NCI-H510A (cell line): ENCODE measurements at places on chromosomes 16 and 17.

- no peak for DNase-seq
Measured at GRCh38 chr16:84596161-84596560, 21.7 kb downstream of the COTL1 start.

DNA sequence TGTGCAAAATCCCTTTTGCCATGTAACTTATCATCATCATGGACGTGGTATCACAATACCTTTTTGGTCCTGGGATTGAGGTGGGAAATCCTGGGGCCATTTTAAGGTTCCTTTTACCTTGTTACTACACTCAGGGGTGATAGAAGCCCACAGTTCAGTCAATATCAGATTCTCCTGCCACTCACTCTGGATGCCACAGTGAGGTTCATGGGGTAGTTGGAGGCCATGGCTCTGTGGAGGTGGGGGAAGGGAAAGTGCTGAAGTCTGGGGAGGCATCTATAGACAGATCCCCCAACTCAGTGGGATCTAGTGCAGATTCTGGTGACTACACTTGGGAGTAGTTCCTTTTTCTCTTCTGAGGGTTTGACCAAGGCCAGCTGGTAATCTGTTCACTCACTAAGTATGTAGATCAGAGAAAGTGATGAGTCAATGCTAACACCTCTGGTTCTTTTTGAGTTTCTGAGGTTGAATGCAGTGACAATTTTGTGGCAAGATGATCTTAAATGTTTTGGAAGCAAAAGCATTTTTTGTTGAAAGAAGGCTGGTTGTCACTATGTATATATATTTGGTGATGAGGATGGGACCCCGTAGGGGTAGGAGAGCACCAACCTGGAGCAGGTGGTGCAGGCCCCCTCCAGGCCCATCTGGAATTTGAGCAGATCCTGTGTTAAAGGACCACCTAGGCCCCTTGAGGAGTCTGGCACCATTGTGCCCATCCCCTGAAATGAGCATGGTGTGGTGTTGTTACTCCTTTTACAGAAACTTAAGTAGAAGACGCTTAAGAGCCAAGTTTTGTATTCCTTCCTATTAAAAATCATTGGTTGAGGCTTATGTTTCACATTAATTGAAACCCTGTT is 18.8 kb upstream of the IRF8 start:
- DNase-seq, result no peak

DNA sequence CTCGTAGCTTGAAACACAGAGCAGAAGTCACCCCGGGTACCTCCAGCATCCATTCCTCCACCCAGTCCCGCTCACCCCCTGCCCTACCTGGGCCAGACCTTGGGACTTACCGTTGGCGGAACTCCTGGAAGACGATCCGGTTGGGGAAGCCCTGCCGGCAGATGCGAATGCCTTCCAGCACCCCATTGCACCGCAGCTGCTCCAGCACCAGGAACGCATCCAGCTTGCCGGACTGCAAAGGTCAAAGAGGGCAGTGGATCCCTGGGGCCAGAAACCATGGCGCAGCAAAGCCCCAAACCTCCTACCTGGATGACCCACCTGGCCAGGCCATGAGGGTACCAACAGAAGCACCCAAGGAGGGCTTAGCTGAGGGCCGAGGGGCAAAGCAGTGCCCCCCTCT is 97.9 kb downstream of the NDE1 start:
- DNase-seq, result no peak

DNA sequence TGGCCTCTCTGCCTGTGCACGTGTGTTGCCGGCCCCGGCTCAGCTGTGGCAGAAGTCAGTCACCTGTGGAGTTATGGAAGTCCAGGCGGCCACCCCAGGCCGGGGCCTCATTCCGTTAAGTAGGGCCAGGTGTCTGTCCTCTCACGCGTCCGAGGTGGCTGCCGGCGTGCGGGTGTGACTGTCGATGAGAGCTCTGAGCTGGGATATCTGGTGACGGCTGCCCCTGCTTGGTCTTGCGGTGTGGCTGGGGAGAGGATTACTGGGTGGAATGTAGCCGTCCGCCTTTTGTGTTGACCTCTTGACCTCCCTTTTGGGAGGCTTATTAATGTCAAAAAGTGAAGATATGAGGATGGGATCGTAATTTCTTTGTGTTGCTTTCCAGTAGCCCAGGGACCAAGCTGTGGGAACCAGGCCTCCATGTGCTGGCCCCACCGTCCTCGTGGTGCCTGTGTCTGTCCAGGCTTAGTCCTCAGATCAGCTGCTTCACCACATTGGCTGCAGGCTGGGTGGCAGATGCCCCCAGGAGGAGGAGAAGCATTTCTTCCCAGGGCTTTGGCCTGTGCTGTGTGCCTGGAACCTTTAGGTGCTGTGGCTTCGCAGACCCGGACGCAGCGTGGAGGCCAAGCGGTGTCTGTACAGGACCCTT is 23.0 kb upstream of the ZNF750 start:
- DNase-seq, result no peak

DNA sequence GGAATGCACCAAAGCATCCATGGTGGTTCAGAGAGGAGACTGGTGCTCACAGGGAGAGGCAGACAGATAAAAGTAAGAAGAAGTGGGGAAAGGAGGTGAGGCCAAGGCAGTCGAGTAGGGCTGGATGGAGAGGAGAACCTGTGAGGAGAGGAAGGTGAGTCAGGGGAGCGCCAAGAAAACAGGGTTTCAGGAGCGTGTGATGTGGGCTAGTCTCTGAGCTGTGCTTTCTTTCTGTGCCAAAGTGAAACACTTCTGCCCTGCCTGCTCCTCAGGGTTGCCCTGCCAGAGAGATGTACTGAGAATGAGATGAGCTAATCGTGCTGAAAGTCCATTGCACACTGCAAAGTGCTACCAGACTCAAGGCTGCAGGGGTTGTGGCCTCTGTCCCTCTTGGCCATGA is 310.7 kb upstream of the CCL2 start:
- DNase-seq, result no peak

DNA sequence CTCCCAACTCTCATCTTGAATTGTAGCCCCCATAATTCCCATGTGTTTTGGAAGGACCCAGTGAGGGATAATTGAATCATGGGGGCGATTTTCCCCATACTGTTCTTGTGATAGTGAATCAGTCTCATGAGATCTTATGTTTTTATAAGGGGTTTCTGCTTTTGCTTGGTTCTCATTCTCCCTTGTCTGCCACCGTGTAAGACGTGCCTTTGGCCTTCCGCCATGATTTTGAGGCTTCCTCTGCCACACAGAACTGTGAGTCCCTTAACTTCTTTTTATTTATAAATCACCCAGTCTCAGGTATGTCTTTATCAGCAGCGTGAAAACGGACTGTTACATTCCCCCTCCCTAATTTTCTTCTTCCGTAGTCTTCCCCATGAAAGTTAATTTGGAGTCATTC is 124.0 kb downstream of the ABCA8 start:
- DNase-seq, result no peak

DNA sequence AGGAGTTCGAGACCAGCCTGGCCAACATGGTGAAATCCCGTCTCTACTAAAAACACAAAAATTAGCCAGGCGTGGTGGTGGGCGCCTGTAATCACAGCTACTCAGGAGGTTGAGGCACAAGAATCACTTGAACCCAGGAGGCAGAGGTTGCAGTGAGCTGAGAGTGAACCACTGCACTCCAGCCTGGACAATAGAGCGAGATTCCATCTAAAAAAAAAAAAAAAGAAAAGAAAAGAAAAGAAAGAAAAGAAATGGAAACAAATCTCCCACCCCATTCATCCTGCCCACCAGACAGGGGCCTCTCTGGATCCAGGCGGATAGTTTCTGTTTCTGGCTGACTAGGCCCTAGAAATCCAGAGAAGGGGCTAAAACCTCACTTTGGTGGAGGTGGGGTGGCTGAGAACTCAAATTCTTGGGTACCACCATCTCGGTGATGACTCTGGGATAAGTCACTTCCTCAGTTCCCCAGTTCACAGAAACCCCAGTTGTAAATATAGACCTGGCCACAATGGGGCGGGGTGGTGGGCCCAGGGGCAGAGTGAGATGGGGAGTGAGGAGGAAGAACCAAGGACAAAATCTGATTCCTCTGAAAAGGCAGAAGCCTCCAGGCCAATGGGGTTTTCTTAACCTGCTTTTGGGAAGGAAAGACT is 22.2 kb downstream of the SOCS1 start:
- DNase-seq, result no peak

DNA sequence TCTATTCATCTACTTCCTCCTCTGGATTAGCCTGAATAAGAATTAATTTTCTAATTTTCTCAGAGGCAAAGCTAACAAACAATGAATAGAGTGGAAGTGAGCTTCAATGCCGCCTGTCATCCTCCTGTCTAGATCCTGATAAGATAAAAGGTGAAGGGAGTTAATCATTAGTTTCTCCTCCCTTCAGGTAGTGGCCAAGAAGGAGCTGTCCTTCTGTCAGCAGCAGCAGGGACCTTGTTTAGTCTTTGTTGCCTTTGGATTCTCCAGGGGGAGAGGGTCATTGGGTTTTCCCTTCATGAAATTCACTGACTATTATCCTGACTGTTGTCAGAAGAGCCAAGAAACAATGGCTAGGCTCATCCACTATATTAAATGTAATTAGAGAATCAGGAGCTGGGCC is 420.2 kb upstream of the GOT2 start:
- no peak for DNase-seq

DNA sequence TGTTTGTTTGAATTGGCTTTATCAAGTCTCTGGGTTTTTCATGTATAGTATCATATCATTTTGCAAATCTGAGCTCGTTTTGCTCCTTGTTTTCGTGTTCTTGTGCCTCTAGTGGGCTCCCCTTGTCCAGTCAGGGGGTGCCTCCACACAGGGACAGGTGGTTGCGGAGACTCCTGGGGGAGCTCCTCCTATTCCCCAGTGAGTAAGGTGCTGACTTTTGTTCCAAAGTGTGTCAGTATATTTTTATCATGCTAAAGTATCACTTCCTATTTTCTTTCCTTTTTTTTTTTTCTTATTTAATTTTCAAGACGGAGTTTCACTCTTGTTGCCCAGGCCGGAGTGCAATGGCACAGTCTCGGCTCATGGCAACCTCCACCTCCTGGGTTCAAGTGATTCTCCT is 30.3 kb upstream of the IL17C start:
- no peak for DNase-seq

DNA sequence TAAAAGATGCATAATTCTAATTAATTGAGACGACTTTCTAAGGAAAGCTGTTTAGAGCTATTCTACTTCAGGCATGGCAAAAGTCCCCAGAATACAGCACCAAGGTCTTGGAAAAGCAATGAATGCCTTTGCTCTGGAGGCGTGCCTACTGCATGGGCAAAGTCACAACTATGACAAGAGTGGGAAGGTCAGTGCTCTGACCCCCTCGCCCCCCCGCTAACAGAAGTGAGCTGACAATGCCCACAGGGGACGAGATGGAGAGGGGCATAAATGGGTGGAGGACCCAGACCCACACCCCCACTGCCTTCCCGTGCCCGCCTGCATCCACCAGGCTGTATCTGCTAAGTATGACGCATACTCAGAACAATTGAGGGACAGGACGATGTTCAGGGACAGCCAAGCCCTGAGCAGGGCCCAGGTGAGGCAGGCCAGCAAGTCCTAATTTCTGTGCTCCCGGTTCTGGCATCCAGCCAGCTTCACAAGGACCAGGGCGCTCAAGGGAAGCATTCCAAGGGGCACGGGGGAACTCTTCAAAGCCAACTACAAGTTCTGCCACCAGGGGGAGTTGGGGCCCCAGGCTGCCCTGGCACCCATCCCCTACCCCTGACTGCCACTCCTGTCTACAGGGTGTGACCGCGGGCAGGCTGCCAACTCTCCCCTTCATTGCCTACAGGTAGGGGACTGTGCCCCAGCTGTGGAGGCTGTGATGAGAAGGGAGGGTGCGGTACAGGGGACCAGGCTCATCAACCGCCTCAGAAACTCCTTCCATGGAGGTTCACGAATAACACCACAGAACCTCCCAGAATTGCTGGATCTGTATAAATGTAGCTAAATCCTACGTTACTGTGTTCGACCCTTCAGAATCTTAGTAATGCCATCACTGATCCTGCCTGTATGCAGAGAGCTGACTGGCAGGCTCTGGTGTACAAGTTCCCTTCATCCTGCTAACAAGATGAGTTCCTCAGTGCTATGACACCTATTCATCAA is 20.8 kb downstream of the NPRL3 start:
- DNase-seq, result peak; percentile 73

- DNase-seq, result no peak
Measured at GRCh38 chr17:6061290-6061689, 8.9 kb upstream of the WSCD1 start.

DNA sequence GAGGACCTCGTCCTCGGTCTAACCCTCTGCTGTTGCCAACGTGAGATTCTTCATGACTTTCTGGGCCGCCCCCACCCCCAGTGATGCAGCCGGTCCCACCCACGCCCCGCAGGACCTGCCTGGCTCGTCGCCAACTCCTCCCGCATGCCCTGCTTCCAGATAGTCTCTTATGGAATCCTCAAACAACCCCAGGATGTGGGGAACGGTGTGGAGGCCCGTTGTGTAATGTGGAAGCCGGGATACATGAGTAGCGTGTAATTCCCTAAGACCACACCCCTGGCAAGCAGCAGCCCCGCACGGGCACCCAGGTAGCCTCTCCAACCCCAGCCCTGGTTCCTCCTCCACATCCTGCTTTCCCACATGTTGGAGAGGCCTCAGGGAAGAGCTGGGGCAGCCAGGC is 275.9 kb downstream of the C16orf95 start:
- DNase-seq, result no peak

GRCh38 chr17:60141111-60142018 is 8.4 kb upstream of the CA4 start:
- DNase-seq, result no peak

DNA sequence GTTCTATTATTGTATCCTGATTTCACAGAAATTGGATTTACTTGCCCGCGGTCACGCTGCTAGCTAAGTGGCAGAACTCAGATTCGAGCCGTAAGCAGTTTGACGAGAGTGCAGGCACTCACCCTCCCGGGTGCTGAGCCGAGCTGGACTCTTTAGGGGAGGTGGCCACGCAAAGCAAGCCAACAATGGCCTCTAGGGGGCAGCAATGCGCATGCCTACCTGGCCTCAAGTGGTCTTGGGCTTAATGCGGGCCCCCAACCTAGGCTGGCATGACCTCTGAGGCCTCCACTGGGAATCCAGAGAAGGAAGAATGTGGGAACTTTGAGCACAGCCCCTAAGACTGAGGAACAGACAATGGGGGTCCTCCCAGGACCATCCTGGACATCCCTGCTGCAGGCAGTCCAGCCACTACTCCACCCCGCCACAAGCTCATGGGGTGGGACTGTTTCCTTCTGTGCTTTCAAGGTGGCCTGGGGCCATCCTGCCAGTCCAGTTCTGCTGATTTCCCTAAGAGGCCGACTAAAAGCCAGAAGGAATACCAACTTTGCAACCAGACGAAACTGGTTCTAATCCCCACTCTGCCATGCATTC is 276.5 kb downstream of the XYLT1 start:
- DNase-seq, result peak; percentile 32

GRCh38 chr17:31674717-31675349 is 184.2 kb downstream of the COPRS start:
- DNase-seq, result no peak

DNA sequence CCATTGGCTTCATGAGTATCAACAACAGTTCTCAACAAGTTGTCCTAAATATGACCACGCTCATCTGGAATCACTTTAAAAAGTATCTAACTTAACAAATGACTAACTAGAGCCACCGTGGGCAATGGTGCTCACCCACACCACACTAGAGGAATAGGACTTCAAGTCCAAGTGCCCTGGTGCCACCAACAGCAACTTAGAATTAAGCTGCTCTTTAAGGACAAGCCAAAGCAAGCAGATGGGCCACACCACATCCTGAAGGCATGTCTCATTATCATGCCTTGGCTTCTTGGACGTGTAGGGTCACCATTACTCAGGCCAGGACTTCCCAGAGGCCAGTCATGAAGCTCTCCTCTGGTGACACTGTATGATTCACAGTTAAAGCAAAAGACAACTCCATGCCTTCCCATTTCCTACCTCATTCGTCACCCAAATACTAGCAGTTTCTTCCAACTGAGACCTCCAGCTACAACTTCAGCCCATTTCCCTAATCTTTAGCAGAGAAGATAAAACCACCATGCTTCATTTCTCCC is 9.4 kb upstream of the SLC6A4 start:
- DNase-seq, result no peak

- DNase-seq, result no peak
Measured at GRCh38 chr16:56744996-56745640, 15.2 kb downstream of the NUP93 start.
